ENCODE measurements at places on chromosomes 6 and 20. TPM values are rescaled to one million over a fixed set of nuclear protein-coding genes. Genes with fewer than 3 reads are reported as not detected.

Gene RGS17
- not detected for total RNA-seq

DNA sequence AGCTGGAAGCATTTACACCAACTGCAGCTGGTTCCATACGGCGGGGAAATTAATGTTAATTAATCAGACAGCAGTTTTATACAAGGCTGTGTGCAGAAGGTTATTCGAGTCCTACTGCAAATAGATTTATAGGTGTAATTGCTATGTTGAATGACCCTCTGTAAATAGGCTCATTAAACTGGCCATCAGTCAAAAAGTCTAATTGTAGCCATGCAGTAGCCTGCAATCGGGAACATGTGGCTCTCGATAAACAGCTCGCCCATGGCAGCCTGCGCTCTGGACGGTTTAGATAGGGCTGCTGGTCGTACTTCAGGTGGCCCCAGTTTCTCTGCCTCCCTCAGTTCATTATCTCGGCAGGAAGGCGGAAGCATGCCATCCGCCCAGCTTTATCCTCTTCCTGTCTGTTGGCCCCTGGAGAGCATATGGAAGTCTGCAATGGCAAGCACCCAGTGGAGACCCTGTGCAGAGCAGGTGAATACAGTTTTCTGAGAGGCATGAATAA lies 143.2 kb downstream of the MBOAT1 start:
- DNase-seq, result no peak

Gene SYCP2
- 11.9 TPM for total RNA-seq

Gene RBPJL
- total RNA-seq, result not detected

DNA sequence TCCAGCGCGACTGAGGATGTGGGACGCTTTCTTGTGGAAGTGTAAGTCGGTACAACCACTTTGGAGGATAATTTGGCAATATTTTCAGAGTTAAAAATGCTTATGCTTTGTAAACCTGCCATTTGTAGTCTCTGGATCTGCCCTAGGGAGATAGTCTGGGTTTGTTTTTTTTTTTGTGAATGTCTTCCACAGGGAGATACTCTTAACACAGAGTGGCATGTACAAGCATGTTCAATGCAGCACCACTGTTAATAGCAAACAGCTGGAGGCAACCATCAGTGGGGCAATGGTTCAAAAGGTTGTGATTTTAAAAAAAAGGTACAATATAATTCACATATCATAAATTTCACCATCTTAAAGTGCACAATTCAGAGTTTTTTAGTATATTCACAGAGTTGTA lies 22.4 kb downstream of the SLC9A8 start:
- no peak for DNase-seq

Gene OR2H2
- total RNA-seq, result not detected

GRCh38 chr6:53233309-53233708 lies 84.7 kb upstream of the GCM1 start:
- no peak for DNase-seq

Gene LBP
- not detected for total RNA-seq

DNA sequence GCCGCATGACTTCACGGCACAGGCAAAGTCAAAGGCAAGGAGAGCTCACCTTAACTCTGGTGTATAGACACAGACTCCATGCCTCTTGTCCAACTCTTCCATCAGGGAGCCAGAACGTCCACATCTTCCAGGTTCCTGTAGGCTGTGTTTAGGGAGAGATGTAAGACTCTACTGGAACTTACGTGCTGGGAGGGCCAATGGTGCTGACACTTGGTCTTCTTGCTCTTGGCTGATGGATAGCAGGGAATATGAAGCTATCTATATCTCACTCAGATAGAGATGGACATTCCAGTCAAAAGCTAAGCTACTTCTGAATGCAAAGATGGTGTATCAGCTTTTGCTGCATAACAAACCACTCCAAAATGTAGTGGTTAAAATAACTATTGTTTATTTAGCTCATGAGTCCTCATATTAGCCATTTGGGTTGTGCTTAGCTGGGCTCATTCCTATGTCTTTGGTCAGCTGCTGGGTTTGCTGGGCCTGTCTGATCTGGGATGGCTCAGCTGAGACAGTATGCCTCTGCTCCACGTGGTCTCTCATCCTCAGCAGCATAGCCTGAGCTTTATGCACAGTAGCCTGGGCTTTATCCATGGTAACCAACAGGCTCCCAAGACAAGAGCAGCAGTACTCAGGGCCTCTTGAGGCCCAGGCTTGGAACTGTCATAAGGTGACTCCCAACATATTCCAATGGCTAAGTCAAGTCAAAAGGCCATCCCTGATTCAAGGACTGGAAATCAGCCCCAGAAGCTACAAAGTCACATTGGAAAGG lies 111.6 kb downstream of the SNX5 start:
- no peak for DNase-seq

Gene ANGPT4
- total RNA-seq, result not detected

DNA sequence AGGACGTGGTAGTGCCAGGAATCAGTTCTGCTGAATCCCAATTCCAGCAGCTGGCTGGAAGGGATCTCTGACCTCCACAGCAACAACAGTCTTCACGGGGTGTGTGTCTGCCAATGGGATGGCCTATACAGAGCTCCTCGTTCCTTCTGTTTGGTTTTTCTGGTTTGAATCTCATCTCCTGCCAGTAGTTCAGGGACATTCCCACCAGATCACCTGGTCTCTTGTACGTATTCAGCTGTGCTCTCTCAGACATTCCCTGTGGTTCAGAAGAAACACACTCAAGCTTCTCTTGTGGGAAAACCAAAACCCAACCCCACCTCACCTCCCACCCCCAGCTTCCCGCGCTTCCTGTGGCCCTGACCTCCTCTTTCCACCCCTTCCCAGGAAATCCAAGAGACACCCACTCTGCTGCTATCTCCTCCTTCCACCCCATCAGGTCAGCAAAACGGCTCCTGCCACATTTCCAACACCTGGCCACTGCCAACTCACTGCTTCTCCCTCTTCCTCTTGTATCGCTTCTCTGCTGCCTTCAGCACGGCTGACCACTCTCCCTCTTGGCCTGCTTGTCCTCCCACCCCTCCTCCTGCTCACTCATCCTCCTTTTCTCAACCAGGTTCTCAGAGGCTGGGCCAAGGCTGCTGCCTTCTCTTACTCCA lies 63.3 kb upstream of the PTGIS start:
- DNase-seq, result no peak

Data from activated T-cell treated with anti-CD3 and anti-CD28 coated beads, Interleukin-2, amount 50 U/mL, for 72 hours (primary cell).